ENCODE measurements at places on chromosomes 5 and 9.

- no peak for DNase-seq
Observed at GRCh38 chr5:170363671-170364070, 25.5 kb downstream of the KCNMB1 start.

GRCh38 chr9:93254806-93255493 lies 71.0 kb downstream of the WNK2 start:
- no peak for DNase-seq

DNA sequence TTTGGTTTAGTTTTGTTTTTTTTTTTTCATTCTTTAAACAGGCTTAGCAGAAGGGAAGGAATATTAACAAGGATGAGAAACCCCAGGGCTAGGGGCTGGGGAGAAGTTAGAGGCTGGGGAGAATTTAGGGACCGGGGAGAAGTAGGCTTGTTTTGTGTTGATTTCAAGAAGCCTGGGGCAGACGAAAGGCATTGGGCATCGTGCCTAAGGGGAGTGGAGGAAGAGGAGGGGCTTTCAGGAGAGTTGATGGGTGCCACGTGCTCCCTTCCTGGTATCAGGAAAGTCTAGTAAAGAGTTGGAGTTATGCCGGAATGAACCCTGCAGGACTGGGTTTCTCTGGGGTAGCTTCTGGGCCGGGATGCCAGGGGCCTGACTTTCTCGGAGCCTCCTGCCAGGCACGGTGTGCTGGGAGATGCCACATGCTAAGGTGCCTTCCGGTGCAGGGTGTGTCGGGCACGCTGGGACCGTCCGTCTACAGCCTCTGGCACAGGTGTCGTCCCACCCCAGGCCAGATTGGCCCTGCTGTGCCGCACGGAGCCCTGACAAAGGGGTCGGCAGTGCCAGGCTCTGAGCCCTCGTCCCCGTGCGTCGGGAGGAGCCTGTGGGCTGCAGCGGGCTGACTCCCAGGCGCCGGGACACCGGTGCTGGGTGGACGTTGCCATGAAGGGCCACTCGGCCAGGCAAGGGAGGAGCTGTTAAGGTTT lies 159.9 kb downstream of the OLFM1 start:
- no peak for DNase-seq

DNA sequence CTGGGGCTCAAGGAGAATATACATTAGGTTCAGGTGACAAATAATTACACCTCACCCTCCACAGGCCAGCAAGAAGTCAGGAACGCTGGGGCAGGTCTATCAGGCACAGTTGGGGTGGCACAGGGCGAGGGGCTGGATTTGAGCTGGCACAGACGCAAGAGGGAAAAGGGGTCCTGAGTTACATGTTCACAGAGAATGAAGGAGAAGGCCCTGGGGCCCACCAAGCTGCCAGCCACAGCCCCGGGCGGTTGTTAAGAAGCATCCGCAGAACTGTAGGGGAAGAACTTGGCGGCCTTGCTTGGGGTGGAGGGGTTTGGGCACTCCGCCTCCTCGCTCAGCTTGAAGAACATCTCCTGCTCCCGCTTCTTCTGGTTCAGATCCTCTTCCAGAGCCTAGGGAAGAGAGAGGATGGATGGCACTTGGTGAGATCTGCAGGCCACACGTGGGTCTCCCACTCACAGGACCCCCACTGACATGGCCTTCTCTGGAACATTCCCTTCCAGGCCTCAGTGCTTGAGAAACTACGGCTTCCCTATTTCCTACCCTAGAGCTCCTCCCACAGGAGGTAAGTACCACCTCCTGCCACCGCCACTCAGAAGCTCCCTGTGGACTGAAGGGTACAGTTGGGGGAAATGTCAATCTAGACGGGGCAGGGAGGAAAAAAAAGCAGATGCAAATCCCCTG lies 38.3 kb upstream of the FBXW11 start:
- no peak for DNase-seq

GRCh38 chr9:106420511-106420944 lies 442.4 kb upstream of the ZNF462 start:
- no peak for DNase-seq

DNA sequence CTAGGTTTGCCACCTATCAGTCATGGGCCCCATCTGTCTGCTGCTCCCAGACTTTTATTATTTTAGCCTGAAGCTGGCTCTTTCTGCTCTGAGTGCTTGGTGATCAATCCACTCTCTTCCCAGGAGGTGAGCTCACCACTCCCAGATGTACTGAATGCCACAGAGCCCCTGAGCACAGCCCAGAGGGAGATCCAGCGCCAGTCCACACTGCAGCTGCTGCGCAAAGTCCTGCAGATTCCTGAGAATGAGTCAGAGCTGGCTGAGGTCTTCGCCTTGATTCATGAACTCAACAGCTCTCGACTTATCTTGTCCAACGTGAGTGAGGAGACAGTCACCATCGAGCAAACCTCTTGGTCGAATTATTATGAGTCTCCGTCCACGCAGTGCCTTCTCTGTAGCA lies 36.0 kb downstream of the HMGXB3 start:
- no peak for DNase-seq

DNA sequence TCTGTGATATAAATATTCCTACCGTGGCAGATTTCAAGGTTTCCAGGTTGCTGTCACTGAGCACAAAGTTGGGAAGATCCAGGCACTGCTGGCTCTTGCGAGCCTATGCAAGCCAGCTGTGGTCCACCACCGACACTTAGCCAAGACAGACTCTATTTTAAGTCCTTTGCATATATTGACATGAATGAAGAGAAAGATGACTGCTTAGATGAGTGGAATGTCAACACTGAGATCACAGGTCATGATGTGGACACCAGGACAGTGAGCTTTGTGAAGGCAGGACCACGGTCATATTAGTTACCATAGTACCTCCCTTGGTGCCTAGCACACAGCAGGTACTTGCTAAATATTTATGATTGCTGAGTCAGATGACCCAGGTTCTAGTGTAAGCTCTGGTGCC lies 217.0 kb downstream of the PAPPA start:
- DNase-seq = no peak

DNA sequence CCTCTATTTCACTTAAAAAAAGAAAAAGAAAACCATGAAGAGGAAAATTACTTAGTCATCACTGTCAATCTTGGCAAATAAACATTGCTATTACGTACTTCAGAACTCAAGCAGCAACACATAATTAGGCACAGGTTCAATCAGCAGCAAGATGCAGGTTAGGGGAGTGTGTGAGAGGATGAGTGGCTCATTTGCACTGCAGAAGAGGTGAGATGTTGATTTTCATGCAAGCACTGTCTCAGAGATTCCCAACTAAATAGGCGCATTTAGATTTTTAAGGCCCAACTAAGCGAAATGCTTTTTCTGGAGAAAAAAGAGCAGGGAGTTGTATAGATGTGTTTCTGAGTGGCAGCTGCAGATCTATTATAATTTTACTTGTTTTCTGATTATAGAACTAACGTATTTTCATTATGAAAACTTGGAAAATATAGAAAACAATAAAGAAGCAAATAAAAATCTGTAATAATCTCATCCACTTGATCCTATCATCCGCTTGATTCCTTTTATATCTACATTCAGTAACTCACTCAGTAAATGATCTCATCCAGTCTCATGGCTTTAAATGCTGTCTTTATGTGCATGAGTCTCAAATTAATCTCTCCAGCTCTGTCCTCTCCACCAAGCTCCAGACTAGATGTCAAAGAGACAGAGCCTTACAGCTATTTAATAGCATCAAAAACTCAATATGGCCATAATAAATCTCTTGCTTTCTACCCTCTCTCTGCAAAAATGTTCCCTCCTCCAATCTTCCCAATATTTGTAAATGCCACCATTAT lies 162.5 kb downstream of the ZNF462 start:
- no peak for DNase-seq

- no peak for DNase-seq
Observed at GRCh38 chr5:169354921-169355320, 54.0 kb upstream of the SLIT3 start.

- no peak for DNase-seq
Observed at GRCh38 chr5:127634007-127634406, 14.9 kb upstream of the CTXN3 start.

DNA sequence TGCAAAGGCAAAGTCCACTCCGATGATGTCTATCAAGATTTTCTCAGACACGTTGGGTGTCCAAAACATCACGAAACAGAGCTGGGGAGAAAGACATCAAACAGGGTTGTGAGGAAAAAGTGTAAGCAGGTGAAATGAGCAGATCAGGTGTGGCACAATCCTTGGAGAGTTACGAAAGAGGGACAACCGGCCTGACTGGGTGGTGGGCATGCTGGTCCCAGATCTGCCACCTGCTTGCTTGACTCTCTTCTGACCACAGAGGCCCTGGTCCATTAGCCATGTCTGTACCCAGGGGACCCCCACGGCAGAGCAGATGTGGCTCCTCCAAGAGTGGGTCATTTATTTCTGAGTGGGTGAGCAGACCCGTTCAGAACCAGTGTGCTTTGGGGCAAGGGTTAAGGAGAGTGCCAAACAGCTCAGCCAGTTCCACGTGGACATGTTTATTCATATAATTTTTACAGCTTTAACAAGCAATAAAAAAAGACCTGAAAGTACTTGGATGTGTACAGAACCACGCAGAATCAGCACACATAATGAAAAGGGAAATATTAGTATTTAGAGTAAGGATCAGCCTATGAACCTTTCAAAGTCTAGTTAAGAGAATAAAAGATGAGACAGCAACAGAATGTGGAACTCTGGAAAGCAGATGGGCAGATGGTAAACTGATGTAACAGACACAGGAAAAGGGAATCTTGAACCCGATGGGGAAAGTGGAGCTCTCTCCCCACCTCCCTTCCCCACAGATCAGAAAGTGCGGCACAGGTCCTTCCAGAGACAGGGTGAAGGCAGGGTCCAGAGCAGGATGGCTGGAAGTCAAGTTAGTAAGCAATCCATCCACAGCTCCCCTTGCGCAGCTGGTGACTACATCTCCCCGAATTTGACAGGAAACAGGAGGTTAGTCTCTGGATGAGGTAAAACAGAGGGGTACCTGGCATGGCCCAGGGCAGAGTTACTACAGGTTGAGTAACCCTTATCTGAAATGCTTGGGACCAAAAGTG lies 52.5 kb downstream of the OTULIN start:
- DNase-seq = no peak

GRCh38 chr5:138699482-138699881 lies 53.7 kb upstream of the CTNNA1 start:
- DNase-seq = no peak

DNA sequence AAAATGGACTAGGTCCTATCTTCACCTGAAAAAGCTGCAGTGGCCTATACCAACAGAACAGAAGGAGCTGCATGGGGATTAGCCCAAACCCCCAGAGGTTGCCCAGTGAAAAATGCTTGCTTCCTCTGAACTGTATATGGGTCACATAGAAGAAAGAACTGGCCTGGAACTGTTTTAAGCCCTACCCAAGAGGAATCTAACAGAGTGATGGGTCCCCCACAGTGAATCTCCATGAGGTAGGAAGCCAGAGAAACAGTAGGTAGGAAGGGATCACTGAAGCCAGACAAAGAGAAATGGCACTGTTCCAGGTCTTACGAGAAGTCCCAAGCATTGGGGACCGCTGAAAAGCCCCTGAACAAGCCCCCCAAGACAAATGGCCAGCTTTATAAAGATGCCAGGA lies 28.8 kb upstream of the TRIM32 start:
- no peak for DNase-seq

DNA sequence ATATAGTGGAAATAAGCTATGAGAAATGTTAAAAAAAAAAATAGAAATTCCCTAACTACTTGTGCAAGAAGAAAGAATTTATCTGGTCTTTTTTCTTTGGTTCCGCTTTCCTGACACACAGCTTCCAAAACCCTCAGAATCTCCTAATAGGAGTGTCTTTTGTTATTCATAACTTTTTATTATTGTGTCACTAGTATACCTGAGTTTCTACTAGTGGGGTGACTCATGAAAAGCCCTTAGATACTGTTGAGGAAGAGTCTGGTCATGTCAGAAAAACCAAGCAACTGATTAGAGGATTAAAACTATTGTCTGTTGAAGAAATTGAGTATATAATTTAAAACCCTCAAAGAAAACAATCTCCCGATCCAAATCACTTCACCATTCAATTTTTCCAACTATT lies 152.8 kb upstream of the IFNE start:
- DNase-seq = no peak

- DNase-seq = no peak
Observed at GRCh38 chr5:174459832-174460448, 264.4 kb upstream of the MSX2 start.

GRCh38 chr5:12659686-12660085 lies 755.4 kb upstream of the CTNND2 start:
- no peak for DNase-seq

GRCh38 chr5:98975223-98975622 lies 46.4 kb upstream of the CHD1 start:
- no peak for DNase-seq

- DNase-seq = no peak
Observed at GRCh38 chr5:28493456-28493855, 1455.1 kb upstream of the CDH9 start.

DNA sequence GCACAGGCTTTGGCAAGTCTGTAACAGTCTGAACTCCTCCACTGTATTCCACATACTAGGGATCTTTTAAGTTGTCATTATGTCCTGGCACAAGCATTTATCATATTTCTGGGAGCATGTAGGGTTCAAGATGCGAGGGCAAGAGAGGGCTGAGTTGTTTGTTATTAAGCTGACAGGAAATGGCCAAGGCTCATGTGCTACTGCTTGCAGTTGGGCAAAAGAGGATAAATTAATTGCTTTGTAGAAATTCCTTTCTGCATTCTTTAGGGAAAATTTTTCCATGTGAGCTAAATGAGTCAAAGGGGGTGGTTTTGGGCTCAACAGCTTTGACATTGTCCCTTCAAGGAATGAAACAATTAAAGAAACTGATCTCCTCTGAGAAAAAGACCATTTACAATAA lies 35.4 kb downstream of the DOCK8 start:
- no peak for DNase-seq

DNA sequence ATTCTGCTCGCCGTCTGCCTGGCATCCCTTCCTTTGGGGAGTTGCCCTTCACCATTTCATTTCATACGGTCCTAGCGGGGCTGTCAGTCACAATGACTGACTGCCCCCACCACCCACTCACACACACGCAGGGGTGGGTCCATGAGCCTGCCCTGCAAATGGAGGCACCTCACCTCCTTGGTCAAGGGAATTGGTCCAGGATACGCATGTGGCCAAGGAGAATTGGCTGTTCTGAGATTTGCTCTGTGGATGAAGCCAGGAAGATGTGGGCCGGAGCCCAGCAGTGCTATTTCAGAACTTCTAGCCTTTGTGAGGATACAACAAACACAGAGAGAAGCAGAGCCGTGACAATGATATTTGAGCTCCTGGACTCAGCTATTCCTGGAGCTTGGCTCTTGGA lies 17.0 kb downstream of the C1QTNF2 start:
- no peak for DNase-seq

DNA sequence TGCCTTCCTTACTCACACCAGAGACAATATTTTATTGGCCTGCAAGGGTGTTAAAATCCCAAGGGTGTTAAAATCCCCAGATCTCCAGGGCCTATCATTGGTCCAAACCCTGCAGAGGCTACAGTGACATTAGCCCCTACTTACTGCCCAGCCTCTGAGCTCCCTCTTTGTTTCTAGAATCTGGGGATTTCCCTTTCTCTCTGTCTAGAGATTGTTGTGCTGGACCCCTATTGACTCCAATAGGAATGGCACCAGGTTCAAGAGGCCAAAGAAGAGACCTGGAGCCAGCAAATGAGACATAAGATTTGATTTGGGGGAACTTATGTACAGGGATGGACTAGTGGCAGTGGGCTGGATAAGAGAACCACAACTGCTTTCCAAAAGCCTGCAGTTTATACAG lies 53.3 kb upstream of the ZBED3 start:
- no peak for DNase-seq

- DNase-seq = no peak
Observed at GRCh38 chr9:10112798-10113197, 500.0 kb downstream of the PTPRD start.

GRCh38 chr9:16753256-16753655 lies 117.2 kb downstream of the BNC2 start:
- DNase-seq = no peak

- DNase-seq = no peak
Observed at GRCh38 chr5:168843277-168844015, 264.3 kb upstream of the PANK3 start.

All from NCI-H1694 (cell line).